Stimulated activated CD4-positive, alpha-beta T cell treated with anti-CD3 and anti-CD28 coated beads, Interleukin-15, amount 100 ng/mL, for 1 hour (primary cell): ENCODE measurements at places on chromosomes 3 and 15.
A peak's percentile ranks its signal among the peaks of the same experiment; 100 is the strongest.

DNA sequence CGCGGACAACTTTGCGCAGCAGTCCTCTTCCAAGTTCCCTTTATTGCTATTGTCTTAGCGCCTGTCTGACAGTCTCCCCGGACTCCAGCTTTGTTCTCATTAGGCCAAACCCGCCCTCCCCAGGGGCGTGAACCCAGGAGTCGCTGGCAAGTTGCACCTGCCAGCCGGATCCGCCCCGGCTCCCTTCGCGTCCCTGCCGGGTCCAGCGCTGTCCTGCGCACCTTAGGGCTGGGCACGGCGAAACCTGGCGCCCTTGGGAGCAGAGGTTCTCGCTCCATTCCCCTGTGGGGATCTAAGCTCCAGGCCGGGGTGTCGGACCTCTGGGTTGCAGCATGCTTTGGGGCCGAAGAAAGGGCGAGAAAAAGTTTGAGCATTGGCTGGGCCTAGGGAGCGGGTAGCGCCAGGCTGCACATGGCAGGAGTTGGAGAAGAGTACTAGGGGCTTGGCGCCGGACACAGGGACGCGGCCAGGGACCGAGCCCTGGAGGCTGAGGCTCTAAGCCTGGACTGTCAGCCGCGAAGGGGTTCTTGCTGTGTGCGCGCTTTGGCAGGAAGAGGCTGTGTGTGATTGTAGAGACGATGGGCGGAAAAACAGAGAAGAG lies 335.1 kb upstream of the THRB start:
- DNase-seq, result no peak

GRCh38 chr15:89486726-89487050 lies 9.7 kb downstream of the RHCG start:
- DNase-seq, result peak; percentile 22

GRCh38 chr15:34616613-34617012 lies 33.2 kb upstream of the GOLGA8B start:
- DNase-seq, result no peak

- no peak for DNase-seq
Measured at GRCh38 chr3:30471066-30471465, 135.3 kb upstream of the TGFBR2 start.

GRCh38 chr15:99522288-99522687 lies 43.5 kb upstream of the MEF2A start:
- DNase-seq, result no peak

GRCh38 chr15:84828086-84828908 lies 11.1 kb downstream of the ALPK3 start:
- no peak for DNase-seq

DNA sequence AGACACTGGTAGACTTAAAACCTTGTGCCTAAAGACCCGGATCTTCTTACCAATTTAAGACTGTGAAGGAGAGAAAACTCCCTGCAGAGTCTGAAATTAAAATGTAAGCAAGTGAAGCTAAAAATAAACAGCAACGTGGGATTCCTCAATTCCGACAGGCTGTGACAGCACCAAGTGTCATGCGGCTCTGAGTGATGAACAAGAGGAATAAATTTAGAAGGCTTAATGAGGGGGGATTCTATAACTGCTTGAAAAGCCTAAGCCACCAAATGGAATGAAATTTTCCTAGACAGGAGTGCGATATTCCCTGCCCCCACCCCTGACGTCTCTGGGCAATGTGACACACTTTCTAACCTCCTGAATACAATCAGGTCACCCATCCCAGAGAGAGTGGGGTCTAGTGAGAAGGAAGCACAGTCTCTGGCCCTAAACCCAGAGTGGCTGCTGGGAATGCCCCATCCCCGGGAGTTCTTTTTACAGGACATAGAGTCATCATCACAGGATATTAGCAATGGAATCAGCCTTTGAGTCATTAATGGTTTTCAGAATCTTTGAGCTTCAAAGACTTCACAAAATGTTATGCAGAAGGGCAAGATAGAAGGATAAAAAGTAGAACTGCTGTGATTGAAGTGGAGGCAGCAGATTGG lies 114.3 kb downstream of the EDEM1 start:
- no peak for DNase-seq

DNA sequence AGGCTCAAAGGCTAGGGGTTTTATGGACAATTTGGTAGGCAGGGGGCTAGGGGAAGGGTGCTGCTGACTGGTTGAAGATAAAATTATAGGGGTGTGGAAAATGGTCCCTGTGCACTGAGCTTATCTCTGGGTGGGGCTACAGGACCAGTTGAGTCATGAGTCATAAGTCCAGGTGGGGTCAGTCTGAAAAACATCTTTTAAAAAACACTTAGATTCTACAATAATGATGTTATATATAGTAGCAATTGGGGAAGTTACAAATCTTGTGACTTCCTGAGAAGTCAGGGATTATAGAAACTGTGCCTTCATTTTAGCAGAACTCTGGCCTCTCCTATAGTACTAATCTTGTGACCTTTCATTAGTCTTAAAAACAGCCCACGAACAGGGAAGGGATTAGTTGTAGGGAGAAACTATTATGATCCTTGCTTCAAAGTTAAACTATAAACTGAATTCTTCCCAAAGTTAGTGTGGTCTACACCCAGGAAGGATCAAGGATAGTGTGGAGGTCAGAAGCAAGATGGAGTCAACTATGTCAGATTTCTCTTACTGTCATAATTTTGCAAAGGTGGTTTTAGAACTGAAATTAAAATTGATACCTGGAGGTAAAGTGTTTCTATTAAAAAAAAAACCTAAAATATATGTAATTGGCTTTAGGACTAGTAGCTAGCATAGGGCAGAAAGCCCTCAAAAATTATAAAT lies 130.1 kb downstream of the P2RY1 start:
- DNase-seq, result no peak
